ENCODE measurements at places on chromosomes 4 and X.

DNA sequence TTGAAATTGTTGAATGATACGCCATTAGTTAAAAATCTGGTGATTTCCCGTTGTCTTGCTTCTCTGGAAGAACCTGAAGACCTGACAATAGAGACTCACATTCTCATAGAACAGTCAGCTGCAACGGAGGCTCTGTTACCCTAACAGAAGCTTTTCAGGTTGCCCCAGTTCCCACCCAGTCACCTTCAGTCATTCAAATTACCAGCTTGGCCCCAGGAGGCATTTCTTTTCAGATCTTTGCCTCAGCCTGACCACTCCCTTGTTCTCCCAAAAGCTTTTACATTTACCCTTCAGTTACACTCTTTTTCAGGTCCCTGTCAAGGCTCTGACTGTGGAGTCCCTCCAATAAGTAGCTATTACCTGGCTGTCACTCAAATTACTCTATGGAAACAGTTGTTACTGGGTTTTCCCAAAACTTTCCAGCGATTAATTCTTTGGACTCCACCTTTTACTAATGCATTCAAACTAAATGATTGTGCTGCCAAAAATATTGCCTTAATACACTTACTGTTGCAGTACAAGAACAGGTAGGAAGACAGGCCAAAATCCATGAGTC lies 162.2 kb upstream of the FTHL17 start:
- DNase-seq = no peak

- DNase-seq = no peak
These were observed 188.7 kb downstream of the GBA3 start for GRCh38 chr4:22881411-22881810.

DNA sequence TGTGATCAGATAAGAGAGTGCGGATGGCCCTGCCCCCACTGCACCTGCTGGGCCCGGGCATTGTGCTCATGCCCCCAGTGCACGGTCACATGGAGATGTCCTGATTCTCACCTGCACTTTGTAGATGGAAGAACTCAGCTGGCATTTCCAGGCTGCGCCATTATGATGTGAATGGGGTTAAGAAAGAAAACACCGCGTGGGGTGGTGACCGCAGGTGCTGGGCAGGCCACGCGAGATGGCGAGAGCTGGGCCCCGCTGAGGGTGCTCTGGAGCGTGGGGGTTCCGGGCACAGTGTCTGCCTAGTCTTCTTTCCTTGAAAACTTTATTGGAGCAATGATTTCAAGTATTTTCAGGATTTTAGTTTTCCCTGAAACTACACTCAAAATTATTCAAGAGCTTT lies 17.8 kb upstream of the HGFAC start:
- no peak for DNase-seq

DNA sequence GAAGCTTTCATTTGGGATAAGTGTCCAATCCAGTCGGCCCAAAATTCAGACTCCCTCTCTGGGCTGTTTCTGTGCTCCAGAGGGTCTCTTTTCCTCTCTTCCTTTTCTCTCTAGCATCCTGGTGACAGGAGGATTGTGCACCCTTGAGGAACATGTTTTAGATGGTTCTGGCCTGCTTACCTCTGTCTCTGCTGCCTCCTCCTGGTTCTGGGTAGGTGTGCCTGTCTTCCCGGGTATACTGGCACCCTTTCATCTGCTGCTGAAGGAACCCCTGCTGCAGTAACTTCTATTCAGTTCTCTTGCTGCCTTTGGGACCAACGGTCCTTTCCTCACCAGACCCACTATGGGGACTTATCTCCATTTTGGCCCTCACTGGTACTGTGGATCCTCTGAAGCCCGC lies 53.2 kb downstream of the HMGB2 start:
- DNase-seq = no peak

- no peak for DNase-seq
These were observed 179.7 kb downstream of the SLC39A8 start for GRCh38 chr4:102165584-102165983.

DNA sequence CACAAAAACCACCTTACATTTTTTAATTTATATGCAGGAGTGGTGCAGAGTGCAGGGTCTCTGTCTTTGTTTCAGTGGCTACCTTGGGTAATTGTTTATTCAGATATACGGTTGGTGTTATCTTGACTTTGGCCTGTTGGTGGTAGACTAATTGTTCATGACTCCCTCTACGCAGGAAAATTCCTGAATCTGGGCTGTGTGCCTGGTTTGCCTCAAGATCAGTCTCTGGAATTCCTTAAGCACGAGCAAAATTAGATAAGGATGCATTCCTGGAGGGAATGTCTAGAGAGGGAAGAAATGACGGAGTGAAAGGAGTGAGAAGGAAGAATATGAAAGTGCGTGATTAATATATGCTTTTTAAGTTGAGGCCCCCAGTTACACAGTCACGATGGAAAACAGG lies 576.9 kb upstream of the PCDH10 start:
- DNase-seq = no peak

DNA sequence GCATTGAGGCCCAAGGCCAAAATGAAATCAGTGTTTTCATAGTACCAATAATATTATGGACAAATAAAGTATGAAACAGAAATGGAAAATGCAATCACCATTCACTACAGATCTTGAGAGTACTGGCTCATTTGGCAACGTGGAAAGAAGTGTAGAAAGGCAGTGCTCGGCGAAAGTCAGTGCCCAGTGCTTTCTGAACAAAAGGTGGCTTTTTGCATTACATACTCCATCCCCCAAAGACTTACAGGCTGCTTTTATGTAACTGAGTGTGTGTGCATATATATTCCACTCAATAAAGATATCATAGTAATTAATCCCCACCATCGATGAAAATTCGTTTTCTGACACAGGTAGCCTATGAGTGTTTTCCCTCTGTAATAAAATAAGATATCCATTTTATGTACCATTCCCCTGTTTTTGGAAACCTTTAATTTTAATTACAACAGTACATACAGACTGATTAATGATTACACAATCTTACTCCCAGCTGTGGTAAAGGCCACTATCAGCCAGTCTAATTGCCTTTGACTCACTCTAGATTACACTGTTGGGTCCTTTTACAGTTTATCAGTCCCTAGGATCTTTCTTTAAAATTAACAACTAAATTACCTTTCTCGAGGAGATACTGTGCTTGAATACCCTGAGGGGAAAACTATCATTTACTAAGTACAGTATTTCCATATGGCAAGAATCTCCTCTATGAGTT lies 65.9 kb downstream of the MAD2L1 start:
- no peak for DNase-seq

DNA sequence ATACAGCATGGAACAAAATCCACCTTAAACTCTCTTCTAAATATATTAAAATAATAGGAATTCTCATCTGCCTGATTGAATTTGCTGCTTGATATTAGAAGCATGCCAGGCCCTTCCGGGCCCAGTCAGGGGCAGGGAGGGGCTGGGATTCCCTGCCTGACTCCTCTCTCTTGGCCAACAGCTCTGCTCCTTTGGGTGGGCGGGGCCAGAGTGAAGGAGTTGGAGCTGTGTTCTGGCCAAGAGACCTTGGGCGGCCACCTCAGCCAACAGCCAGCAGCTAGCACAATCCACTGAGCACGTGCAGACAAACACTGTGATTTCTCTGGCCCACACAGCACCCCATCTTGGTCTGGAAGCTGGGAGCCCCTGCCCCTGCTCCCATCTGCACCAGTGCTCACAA lies 140.3 kb downstream of the PJA1 start:
- no peak for DNase-seq

DNA sequence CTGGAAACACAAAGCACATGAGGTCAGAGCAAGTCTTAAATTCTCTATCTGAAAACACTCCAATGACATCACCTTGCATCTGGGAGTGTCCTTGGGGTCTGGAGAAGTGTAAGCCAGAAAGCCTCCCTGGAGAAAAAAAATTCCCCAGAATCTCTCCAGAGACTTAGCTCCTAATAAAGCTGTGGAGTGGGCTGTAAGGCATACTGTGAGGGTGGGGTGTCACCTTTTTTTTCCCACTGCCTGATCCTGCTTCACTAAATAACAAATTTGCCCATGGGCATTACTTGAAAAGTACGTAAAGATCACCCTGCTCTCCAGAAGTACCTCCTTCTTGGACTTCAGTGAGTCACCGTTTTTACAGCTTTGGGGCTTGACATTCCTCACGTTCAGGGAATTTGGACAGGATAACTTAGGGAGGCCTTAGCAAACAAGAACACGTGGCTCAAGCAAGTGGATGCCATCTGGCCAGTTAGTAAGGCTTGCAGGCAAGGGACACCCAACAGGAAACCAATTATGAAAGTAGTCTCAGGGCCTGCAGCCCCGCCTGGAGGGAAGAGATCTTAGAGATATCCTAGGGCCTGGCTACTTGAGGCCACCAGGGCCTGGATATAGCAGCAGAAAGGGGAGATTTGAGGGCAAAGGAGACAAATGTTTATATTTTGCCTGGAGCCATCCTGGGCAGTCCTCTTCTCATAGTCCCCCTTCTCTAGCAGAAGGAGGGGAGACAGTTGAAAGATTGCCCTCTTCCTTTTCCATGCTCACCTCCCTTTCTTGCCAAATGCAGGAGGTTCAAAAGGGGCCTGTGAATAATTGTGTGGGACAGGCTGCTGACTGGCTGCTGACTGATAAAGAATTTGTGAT lies 60.1 kb upstream of the PLAC1 start:
- DNase-seq = no peak

DNA sequence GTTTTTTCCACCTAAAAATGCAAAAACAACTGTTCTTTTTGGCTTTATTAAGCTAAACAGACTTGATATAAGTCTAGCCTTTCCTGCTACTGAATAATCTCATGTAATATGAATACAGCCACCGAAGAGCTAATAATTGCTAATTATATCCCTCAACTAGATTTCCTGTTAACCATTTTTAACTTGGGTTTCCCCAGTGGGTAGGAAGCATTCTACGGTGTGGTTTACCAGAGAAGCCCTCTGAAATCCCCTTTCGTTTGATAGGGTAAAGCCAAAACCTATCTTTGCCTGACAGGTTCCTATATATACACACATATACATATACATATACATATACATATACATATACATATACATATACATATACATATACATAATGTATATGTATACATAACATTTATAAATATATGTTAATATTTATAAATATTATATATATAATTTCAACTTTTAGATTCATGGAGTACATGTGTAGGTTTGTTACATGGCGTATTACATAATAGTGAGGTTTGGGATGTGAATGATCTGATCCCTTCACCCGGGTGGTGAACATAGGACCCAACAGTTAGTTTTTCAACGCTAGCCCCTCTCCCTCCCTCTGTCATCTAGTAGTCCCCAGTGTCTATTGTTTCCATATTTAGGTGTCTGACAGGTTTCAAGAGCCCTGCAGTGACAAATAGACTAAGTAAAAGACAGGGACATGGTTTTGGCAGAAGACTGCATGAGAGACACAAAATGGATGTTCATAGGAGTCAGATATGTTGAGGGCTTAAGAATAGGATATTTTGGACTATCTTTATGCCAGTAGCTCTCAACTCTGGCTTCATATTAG lies 62.4 kb downstream of the ATXN3L start:
- no peak for DNase-seq

GRCh38 chr4:57124145-57124544 lies 14.0 kb upstream of the IGFBP7 start:
- DNase-seq = no peak

GRCh38 chrX:24245202-24245601 lies 68.7 kb downstream of the SUPT20HL2 start:
- DNase-seq = no peak

- DNase-seq = no peak
These were observed 535.5 kb downstream of the PDHA2 start for GRCh38 chr4:96375367-96375766.

DNA sequence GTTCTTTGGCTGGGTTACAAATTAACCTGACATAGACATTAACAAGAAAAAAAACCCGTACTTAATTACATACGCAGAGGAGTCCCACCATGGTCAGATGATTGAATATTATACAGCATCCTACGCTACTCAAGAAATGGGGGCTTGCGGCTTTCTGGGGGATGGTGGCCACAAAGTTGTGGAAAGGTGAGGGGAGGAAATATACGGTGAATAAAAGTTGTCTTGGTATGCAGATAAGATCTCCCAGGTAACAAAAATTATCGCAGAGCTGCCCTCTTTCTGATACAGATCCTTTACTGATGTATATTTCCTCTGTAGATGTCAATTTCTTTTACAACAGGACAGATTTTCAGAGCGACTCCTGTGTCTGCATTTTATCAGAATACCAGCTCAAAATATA lies 890 bp downstream of the DCAF16 start:
- DNase-seq = no peak

- DNase-seq = no peak
These were observed 113.5 kb upstream of the FAM9A start for GRCh38 chrX:8914681-8915080.

DNA sequence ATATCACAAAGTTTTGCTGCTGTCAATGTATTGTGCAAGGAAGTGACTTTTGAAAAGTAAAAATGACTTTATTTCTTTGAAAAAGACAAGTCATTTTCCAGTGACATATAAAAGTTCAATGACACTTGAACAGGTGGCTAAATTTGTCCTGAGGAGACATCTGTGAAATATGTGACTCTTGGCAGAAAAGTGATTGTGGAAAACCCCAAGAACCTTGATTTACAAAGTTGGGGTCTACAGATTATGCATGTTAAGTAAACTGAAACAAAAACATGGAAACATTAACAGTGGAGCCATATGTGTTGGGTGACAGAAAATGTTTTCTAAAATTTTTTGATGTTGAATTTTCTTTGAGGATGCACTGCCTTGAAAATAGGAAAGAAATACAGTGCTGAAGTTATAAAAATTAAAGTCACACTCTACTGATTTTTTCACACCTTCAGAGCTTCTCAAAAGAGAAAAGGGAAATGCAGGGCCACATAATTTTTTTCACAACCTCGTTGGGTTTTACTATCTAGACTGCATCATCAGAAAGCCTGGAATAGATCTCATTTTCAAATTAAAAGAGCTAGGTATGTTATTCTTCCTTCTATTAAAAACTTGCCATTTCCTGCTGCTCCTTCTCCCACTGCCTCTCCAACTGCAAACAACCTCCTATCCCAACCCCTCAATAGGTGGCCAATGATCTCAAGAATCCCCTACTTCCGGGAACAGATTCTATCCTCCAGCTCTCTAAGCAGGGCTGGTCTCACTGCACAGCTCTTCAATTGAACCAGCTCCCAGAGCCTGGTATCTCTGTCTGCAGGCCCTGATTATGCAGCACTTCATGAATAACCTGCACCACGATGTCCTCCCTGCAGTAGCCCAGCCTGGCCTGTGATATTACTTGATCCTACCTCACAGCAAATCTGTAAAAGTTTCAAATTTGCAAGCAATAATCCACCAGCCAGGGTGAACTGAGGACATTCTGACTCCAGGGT lies 570.8 kb upstream of the CPEB2 start:
- no peak for DNase-seq

- DNase-seq = no peak
These were observed 10.1 kb downstream of the PAPSS1 start for GRCh38 chr4:107709916-107710315.

GRCh38 chr4:137530176-137530575 lies 2.1 kb downstream of the PCDH18 start:
- DNase-seq = no peak

- DNase-seq = no peak
These were observed at the start of gene ADH1B for GRCh38 chr4:99321241-99322191. Gene ADH1B, minus strand, starts transcription at chr4:99321401. Its CDS starts 70 bp downstream, at chr4:99321331.

GRCh38 chr4:168388890-168389289 lies 70.3 kb upstream of the DDX60 start:
- no peak for DNase-seq

Measured in activated T-cell treated with anti-CD3 and anti-CD28 coated beads, Interleukin-2, amount 50 U/mL, for 1 hour (primary cell).